ENCODE measurements at places on chromosomes 16 and 17. TPM values are rescaled to one million over a fixed set of nuclear protein-coding genes. Genes with fewer than 3 reads are reported as not detected.

CMTM1 gene
- total RNA-seq = not detected

DNA sequence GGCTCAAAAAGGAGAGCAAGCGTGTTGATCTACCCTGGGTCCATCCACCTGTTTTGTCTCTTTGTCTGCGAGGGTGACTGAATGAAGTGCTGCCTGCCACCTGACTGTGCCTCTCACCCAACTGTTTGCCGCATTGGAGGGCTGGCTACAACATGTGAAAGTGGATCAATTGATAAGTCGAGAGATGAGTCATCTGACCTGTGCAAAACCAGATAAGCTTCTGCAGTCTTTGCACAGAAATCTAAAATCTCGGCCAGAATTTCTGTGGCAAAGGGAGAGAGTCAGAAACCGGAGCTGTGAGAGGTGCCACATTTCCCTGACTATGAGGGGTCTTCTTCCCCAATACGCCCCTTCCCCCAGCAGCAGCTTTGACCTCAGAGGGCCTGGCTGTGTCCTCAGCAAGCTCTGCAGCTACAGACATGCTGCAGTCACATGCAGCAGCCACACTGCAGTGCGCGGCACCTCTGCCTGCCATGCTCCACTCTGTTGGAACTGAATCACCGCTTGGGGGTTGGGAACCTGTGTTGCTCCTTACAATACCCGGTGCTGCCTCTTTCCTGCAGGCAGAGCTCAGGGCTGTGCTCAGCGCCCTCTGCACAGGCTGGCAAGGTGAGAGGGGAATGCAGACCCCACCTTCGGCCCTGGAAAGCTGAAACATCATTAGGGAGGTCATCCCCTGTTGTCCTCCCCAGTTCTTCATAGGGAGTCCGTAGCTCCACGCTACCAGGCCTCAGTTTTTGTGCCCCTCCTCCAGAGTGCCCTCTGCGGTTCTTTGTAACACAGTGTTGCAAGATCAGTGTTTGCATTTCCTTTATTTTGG lies 16.2 kb upstream of the HAS3 start:
- peak; percentile 40 for DNase-seq

DNAH3 gene
- not detected for total RNA-seq

MYADML2 gene
- total RNA-seq = not detected

DNAAF8 gene
- total RNA-seq = 1.8 TPM

GRCh38 chr16:75485230-75486013 lies 9.8 kb downstream of the CHST6 start:
- DNase-seq = no peak

- peak; percentile 51 for DNase-seq
Observed at GRCh38 chr16:69894676-69895075, 56.5 kb upstream of the CLEC18A start.

LHX1 gene
- not detected for total RNA-seq

MARVELD3 gene
- 480 TPM for total RNA-seq

TPSB2 gene
- total RNA-seq = 1.8 TPM

CLEC3A gene
- total RNA-seq = 0.87 TPM

GRCh38 chr16:31002250-31002700 lies 8.2 kb downstream of the STX1B start:
- DNase-seq = no peak

Data from stomach (tissue), 19 donors.